ENCODE measurements at places on chromosomes 1 and 21. TPM values are rescaled to one million over a fixed set of nuclear protein-coding genes. Genes with fewer than 3 reads are reported as not detected.
A peak's percentile ranks its signal among the peaks of the same experiment; 100 is the strongest.

Gene NAXE
- 85.8 TPM for polyA plus RNA-seq

Gene AXDND1
- not detected for polyA plus RNA-seq

Gene SLC1A7
- polyA plus RNA-seq: not detected

Gene PLPPR4
- not detected for polyA plus RNA-seq

Gene SLC16A4
- 0.34 TPM for polyA plus RNA-seq

Gene FCGR1A
- polyA plus RNA-seq: 0.46 TPM

Gene JAM2
- polyA plus RNA-seq: not detected

Gene HMGCL
- polyA plus RNA-seq: 23.2 TPM

Gene CYP4X1
- polyA plus RNA-seq: not detected

Gene LRRC71
- polyA plus RNA-seq: 0.19 TPM

Gene TNFSF18
- polyA plus RNA-seq: not detected

GRCh38 chr1:21313203-21313885 is 23.1 kb upstream of the ECE1 start:
- no peak for DNase-seq

DNA sequence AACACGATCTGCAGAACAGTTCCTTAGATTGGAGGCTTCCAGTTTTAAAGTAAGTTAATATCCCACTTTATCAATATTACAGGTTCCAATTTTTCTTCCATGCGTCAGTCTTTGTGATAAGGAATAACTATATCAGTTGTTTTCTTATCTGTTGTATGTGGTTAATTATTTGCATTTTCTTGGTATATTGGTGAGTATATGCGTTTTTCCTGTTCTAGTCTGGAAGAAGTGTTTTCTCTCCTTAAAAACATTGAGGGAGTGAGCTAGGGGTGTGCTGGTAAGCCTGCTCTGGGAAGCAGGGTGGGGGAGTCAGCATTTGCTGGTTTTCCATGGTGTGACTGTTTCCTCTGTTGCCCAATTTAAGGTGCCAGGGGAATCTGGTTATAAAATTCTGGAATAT is 50.2 kb upstream of the KIF1B start:
- no peak for DNase-seq

DNA sequence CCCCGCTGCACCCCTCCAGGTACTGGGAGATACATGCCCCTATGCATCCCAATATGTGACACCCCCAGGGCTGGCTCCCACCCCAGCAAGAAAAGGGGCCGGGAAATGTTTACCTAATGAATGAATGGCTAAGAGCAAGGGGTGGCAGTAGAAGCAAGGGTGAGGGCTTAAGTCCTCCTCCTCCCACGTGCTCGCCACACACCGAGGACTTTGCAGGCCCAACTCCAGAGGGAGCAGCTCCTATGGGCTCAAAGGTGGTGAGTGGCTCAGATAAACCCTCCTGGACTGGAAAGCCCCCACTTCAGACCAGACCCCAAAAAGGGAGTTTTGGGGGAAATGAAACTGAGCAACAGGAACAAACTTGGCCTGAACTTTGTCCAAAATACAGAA is 11.4 kb downstream of the SLC45A3 start:
- peak; percentile 65 for DNase-seq

DNA sequence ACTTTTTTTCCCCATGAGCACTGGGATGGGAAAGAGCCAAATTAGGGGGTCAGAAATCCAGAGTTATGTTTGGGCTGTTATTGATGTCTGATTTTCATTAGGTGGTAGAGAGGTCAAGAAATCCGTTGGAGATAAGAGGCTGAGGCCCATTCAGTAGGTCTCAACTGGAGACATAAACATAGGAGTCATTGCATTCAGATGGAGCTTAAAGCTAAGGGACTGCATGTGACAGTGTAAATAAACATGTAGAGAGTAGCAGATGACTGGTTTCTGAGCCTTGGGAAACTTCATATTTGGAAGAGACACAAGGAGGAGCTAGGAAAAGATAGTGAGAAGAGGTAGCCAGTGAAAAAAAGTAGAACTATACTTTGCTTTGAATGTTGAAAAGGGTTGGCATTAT is 11.7 kb downstream of the PTPRC start:
- no peak for DNase-seq

DNA sequence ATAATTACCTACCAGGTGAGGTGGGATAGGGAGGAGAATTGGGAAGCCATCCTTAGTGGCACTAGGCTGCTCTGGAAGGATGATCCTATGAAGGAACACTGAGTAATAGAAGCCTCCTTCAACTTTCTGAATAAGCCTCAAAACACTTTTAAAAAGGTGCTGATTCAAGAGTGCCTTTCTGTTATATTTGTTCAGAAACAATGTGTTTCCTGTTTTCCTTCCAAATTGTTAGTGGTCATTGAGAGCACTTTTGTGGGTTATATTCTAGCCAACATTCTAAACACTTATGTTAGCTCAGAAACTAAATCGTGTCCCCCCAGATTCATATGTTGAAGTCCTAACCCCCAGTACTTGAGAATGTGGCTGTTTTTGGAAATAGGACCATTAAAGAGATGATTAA is 237.3 kb downstream of the TNR start:
- DNase-seq: no peak

GRCh38 chr1:6248932-6249738 is 5.2 kb downstream of the HES3 start:
- peak; percentile 65 for DNase-seq

- DNase-seq: no peak
Observed at GRCh38 chr1:185929776-185930175, 195.6 kb downstream of the HMCN1 start.

DNA sequence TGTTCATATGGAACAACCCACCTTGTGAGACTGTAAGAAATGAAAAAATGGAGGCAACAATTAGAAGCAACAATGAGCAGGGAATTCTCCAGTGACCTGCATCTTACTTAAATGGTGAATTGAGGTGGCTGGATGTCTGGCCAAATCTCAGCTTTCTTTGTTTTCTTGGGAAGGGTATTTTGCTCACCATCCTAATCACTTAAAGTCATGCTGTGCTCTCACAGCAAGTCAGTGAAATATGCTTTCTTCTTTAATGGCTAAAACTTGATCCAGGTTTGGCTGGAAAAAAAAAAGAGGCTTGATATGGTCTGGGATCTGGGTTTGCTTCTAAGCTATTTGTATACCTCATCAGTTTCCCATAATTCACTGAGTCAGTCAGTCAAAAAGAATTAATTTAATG is 124.8 kb downstream of the ESRRG start:
- DNase-seq: no peak

DNA sequence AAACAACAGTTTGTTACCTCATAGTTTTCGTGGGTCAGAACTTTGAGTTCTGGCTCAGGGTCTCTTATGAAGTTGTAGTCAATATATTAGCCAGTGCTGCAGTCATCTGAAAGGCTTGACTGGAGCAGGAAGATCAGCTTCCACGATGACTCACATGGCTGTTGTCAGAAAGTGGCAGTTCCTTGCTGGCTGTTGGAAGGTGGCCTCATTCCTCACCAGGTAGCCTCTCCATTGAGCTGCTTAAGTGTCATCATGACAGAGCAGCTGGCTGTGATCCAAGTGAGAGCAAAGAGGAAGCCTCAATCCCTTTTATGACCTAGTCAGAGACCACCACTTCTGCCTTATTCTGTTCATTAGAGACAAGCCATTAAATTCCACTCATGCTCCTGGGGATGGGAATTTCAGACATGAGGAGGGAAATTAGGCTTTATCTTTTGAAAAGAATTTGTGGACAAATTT is 5.6 kb downstream of the OSBPL9 start:
- peak; percentile 98 for DNase-seq

DNA sequence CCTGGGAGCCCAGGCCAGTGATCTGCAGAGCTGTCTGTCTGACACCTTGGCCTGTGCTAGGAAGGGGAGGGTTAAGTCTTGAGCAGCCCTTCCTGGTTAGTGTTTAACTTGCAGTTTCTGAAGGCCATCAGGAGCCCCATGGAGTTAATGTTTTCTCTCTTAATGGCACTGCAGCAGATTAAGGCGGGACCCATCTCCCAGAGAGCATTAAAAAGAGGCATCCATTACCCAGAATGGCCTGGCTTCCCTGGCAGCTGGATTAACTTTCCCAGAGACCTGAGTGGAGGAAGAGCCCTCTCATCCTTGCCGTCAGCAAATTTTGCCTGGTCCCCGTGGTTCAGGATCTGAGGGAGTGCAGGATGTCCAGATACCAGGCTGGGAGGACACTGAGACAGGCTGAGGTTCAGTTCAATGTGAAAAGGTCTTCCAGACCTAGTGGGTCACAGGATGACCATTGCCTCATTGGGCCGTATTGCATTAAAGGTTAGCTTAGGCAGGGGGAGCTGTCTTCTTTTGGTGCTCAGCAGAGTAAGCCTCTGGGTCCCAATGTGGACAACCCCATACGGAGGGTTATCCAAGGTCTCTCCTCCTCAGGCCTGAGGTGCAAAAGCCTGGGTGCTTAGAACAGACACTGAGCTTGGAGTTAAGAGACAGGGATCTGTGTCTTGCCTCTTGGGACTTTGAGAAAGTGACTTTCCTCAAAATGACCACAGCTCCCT is 522.6 kb downstream of the PTPRU start:
- no peak for DNase-seq

- DNase-seq: no peak
Observed at GRCh38 chr1:62423580-62424242, 13.1 kb upstream of the USP1 start.

DNA sequence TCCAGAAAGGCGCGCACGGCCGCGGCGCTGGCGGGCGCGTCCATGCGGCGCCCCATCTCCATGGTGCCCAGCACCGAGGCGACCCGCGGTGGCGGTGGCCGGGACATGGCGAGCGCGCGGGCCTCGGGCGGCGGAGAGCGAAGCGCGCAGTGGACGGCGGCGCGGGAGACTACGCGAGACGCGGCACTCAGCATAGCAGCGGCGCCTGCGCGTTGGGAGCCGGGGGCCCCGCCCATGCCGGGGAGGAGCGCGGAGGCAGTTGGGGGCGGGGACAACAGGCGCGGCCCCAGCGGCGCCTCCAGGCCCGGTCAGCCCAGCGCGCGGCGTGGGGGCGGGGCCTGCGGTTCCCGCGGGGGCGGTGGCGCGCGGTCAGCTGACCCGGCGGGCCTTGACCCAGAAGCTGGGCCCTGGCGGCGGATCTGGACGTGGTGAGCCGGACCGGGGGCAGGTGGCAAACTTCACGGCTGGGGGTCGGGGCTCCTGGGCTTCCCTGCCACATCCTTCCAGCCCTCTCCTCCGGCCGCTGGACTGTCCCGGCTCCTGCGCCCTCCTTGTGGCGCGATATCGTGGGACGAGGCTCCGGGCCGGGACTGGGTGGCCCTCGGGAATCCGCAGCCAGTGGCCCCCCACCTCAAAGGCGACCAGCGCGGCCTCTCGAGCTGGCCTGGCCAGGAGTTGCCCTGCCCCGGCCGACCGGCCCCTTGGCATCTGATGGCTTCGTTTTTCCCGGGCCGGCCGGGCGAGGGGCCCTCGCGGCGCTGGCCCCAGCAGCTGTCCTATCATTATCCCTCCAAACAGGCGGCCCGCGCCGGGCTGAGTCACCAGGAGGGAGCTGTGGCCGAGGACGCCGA is at the start of the genes AKR7A2 and SLC66A1:
TSS of gene AKR7A2 (minus strand) at position 214 of the 851 bp plus-strand sequence. CDS start at position 194, 20 bp downstream.
TSS of gene SLC66A1 (plus strand) at position 396 of the 851 bp plus-strand sequence. CDS start 5,352 bp downstream, outside the sequence.
- peak; percentile 97 for DNase-seq

- no peak for DNase-seq
Observed at GRCh38 chr1:188170411-188170810, 1341.7 kb downstream of the PLA2G4A start.

DNA sequence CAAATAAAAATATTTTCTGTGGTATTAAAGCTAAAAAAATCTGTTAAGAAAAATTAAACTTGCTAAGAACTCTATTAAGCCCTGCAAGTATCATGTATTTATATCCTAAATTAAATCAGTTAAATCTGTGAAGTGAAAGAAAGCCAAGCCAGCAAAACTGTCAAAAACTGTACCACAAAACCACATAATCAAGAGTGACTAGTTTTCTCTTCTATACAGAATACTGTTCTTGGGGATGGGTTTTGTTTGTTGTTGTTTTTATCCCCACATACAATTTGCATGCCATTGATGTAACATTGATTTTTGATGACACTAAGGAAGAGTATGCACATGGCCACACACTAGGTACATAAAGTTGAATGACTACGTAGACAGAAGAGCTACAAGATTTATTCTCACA is 20.4 kb downstream of the DPH5 start:
- DNase-seq: no peak

- no peak for DNase-seq
Observed at GRCh38 chr1:13616234-13616633, 32.6 kb downstream of the PDPN start.

DNA sequence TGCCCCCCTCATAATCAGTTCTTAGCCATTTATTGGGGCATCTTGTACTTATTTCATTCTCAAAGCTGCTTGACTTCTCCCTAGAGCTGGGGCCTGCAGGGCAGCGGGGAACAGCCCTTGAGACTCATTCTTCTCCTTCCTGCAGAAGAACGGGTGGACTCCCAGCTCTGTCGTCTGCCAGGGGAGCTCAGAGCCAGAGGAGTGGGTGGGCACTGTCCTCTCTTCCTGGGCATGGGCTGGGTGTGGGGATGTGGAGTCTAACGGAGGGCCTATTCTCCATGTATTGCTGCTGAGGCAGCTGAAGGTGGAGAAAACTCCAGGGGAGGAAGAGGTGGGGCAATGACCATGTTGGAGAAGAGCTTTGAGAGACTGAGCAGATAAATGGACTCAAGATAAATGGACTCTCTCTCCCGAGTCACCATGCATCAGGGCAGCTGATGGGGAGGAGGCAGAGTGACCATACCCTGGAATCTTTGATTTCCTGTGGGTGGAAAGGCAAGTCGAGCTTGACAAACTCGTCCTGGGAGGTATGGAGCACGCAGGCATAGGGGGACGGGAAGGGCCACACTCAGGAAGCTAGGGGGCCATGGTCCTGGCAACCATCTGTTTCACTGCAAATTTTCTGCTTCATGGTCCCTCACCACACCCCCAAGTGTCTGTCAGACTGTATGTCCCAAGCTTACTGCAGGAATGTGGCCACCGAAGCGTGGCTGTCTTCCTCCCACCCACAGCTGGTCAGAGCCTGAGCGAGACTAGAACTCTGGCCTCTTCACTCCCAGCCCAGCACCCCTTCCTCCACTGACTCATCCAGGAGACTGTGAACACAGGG is 56.9 kb upstream of the ATP2B4 start:
- no peak for DNase-seq

DNA sequence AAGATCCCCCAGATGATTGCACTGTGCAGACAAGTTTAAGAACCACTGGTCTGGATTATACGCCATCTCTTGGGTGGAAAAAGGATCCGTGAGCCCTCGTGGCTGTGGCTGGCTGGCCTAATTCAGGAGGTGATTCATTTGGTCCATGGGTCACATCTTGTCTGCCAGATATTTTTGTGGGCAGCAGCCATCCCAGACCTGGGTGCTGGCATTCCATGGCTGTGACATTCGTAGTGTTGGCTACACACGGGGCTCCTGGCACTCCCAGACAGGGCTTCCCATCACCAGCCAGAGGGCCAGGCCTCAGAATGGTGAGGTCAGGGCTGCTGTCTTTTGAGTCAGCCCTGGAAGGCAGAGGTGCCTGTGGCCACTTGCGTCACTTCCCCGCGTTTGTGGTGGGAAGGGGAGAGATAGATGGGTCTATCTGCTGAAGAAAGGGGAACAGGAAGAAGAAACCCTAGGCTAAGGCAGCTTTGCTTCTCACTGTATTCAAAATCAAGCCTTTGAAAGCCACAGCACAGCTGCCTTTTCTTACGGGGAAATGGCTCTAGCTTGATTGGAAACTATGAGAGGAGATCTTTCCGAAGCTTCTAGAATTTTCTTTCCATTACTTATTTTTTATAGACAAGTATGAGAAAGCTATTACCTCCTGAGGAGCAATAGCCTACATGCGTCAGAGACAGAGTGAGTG is 32.4 kb downstream of the EIF2D start:
- DNase-seq: peak; percentile 70

GRCh38 chr1:115423776-115424175 is 85.7 kb upstream of the NGF start:
- no peak for DNase-seq

- no peak for DNase-seq
Observed at GRCh38 chr1:157993147-157993917, at the start of gene KIRREL1. KIRREL1 (plus strand) TSS chr1:157993645; CDS start chr1:157993677, 32 bp downstream.

- DNase-seq: no peak
Observed at GRCh38 chr1:208737922-208738321, 493.7 kb upstream of the PLXNA2 start.

Measured in K562 (cell line).